COLO829 (cell line): ENCODE measurements at places on chromosomes 2 and 18.

GRCh38 chr2:181129364-181130056 lies 149.1 kb downstream of the UBE2E3 start:
- no peak for DNase-seq

DNA sequence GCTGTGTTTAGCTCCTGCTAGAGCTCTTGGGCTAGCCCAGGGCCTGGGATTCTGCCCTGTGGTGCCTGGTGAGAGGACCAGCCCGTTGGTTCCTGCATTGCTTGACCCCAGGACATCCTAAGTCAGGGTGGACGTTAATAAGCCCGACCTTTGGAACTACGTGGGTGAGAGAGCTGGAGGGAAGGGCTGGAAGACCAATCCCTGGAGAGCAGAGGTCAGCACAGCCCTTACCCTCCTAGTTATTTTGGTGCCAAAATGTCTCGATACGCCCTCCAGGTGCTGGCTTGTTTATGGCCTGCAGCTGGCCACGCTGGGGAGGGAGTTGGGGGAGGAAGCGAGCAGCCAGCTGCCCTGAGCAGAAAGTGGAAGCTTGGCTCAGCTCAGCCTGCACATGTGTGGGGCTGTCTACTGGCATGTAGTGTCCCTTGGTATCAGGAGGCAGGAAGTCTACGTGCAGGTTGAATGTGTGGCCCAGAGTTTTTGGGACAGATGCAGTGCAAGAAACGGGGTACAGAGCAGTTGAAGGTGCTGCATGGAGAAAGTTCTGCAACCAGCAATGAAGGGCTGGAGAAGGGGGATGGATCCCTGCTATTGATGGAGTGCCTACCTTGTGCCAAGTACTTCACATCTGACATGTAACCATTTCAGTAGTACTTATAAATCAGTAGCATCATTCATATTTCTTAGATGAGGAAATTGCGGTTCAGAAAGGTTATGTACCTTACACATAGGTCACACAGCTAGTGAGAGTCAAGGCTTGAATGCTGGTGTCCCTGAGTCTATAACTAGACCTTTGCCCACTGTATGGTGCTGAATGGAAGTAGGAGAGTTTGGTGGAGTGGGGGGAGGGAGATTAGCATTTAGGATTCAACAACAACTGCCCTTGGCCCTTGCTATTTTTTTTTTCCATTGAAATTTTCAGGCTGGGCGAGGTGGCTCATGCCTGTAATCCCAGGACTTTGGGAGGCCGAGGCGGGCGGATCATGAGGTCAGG lies 5.0 kb upstream of the DGKD start:
- DNase-seq: no peak

DNA sequence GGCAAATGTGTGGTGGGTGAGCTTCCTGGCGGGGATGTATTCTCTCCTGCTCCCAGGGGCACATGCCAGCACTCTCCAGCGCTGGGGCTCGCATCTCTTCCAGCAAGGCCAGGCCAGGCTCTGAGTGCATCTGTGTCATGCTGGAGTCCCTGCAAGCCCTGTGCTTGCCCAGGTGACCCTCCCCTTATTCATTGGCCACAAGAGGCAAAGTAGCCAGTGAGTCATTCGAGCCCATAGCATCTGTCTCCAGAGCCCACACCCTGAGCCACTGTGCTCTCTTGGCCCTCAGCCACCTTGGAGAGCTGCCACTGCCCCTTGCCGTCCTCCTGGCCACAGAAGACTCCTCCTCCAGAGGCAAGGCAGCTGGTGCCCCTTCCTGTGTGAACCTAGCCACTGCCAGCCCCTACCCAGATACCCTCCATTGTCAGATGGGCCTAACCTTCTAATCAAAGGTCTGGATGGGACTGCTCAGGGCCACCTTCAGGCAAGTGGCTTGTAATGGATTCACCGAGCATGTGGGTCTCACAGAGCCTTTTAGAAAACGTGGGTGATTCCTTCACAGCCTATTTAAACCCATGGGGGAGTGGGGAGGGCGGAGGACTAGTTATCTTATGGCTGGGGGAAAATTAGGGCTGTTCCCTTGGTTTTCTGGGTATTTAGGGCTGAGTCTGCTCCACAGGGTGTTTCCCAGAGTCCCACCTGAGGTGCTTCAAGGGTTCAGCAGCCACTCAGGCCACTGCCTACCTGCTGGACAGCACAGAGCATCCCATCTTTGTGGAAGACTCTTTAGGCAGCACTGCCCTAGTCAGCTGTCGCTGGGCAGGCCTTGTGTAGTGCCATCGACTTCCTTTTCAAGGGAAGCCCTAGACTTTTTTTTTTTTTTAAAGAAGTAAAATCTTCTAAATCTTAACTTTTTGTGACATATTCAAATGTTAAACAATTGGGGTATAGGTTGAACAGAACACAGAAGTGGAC lies 137.4 kb downstream of the ACOXL start:
- no peak for DNase-seq

GRCh38 chr2:8244639-8245038 lies 437.2 kb upstream of the ID2 start:
- no peak for DNase-seq

DNA sequence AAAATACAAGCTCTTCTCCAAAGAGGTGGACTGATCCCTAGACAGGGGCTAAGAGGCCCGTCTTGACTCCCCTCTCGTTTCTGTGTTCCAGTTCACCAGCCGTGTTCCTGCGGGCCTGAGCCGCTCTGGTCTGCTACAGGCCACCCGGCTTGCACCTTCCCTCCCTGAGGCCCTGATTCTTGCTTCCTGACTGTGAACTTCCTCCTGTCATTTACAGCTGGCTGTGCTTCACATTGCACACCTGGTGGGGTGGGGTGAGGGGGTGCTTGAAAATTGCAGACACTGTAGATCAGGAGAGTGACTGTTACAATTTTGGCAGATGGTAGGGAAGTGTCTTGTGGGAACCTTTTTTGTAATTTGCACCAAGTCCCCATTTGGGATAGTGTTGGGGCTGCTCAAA lies 64.4 kb downstream of the TSN start:
- no peak for DNase-seq

- DNase-seq: no peak
Measured at GRCh38 chr2:26875065-26875634, 27.2 kb downstream of the DPYSL5 start.

DNA sequence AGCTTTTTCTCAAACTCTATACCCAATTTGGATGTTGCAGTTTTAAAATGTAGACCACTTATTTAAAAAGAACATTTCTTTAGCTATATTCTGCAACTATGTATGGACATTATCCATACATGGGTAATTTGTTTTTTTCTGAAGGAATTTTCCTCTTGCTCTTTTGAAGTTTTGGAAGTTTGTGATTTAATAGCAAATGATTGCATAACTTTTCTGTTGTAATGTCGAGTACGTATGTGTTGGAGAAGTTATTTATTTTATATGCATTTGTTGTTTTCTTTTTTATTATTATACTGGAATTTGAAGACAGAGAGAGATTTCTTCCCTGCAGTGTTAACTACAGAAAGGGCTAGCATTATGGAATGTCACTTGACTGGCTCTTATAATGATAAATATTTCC lies 207.7 kb upstream of the FANCL start:
- no peak for DNase-seq

GRCh38 chr2:47386551-47386950 lies 16.4 kb upstream of the MSH2 start:
- DNase-seq: no peak

- no peak for DNase-seq
Measured at GRCh38 chr18:48405978-48406377, 3.2 kb downstream of the ZBTB7C start.

DNA sequence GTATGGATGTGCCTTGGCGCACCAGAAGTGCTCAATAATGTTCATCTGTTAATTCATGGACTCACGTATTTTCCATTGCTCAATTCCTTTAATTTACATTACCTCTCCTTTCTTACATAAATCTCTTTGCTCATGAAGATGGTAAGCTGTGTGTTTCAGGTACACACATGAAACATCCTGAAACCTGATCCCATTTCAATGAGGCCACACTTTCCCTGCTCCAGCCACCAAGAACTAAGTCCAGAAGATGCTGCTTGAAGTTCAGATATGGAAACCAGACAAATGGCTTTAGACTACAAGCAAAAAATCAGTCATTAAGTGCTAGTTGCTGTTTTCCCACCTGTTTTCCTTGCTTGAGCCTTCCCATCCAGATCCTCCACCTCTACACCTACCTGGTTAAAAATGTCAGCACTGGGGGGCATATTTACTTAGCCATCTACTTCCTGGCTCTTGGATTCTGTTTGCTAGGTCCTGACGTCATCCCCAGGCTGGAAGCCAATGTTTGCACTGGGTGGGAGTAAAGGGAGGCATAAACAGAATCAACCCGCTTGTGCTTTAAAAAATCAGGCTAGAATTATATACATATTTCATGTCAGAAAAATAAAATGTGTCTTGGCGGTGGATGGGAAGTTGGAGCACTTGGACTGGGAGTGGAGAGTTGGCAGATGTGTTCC lies 309.7 kb downstream of the OSR1 start:
- no peak for DNase-seq

- no peak for DNase-seq
Measured at GRCh38 chr2:46393865-46394264, 85.5 kb upstream of the TMEM247 start.

DNA sequence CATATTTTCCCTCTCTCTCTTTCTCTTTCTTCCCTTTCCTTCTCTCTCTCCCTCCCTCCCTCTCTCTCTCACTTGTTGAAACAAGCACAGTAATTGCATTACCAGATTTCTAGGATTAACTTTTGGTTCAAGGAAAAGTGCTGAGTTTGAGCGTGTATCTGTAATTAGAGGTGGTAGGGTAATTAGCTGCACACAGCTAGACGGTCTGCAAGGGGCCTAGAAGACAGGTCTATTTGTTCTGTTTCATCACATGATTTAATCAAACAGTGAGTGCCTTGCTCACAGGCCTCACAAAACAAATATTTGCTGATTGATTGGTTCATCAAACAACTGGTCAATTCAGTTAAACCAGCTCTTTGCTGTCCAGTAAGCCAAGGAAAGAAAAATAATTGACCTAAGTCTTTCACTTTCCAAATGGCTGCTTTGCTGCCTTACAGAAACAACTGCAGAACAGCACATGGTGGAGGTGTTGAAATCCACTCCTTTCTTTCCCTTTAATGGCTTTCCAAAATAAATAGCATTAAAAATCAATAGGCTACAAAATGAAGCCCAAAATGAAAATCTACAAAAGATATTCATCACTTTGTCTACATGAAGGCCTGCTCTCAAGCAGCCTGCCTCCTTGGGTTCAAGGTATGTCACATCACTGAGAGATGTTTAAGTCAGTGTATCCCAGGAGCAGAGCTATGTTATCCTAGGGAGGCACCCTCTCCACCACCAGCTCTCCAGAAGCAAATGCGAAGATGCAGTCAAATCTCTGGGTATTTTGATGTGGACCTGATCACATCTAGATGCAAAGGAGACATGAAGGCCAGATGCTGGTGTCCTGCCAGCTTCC lies 264.4 kb upstream of the SIX2 start:
- no peak for DNase-seq
